ENCODE measurements at places on chromosomes 1 and 21. TPM values are rescaled to one million over a fixed set of nuclear protein-coding genes. Genes with fewer than 3 reads are reported as not detected.
A peak's percentile ranks its signal among the peaks of the same experiment; 100 is the strongest.

The ATP1A4 gene
- not detected for total RNA-seq

The RAD54L gene
- 0.45 TPM for total RNA-seq

The SLC6A9 gene
- not detected for total RNA-seq

The MROH9 gene
- total RNA-seq, result not detected

The SPRR4 gene
- total RNA-seq, result not detected

The CD34 gene
- total RNA-seq, result 13.9 TPM

The SLC9C2 gene
- not detected for total RNA-seq

The PLPP3 gene
- total RNA-seq, result 64.7 TPM

The CD101 gene
- total RNA-seq, result 1.7 TPM

The PCP4L1 gene
- total RNA-seq, result not detected

The GSTM5 gene
- total RNA-seq, result 1.4 TPM

DNA sequence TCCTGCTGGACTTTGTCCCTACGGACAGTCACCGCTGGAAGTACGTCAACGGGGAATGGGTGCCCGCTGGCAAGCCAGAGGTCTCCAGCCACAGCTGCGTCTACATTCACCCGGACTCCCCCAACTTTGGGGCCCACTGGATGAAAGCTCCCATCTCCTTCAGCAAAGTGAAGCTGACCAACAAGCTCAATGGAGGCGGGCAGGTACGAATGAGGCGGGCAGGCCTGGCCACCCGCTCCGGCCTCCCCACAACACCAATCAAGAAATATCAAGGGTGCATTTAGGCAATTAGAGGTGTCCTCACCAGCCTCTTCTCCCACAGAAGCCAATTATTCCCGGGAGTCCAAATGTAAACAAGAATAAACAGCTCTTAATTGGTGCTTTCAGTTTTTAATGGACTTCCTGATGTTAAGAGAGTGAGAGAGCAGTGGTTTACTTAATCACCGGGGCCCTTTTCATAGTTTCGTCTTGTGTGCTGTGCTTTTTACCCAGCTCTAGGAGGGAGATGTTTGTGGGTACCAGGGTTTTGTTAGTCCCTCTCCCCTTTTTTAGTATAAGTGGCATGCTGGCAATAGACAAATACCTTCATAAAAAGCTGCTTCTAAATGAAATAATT lies 10.7 kb downstream of the TBX19 start:
- no peak overlapping the region for H3K4me3 ChIP-seq
- H3K4me1 ChIP-seq, result no peaks in the 10 kb centered on the region
- no peak overlapping the region for H3K27ac ChIP-seq

- H3K27me3 ChIP-seq, result no peaks in the 10 kb centered on the region
- peak within 1 kb of the TSS; percentile 84 for H3K4me3 ChIP-seq
- H3K27ac ChIP-seq, result peak within 1 kb of the TSS; percentile 96
Observed at GRCh38 chr1:16351994-16352841, at the start of gene FBXO42. Gene FBXO42, minus strand, starts transcription at chr1:16352480. Its CDS starts 37,062 bp downstream, at chr1:16315418.

DNA sequence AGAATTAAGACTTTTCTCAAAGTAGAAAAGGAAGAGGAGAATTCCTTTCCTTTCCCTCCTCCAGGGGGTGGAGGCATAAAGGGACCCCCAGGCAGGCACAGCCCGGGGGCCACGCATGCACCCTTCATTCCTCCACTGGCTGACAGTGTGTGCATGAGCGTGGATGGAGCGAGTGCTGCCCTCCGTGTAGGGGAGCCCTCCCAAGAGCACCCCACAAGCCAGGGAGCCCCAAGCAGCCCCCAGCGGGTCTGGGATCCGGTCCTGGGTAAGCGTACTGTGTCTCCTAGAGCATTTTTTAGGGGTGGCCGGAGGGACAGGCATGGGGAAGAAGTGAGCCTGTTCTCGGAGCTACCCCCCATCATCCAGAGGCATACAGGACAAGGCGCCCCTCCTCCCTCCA lies 120.5 kb downstream of the SIK1 start:
- no peaks in the 10 kb centered on the region for H3K27me3 ChIP-seq
- no peaks in the 10 kb centered on the region for H3K4me1 ChIP-seq
- no peak overlapping the region for H3K27ac ChIP-seq
- DNase-seq, result no peak

DNA sequence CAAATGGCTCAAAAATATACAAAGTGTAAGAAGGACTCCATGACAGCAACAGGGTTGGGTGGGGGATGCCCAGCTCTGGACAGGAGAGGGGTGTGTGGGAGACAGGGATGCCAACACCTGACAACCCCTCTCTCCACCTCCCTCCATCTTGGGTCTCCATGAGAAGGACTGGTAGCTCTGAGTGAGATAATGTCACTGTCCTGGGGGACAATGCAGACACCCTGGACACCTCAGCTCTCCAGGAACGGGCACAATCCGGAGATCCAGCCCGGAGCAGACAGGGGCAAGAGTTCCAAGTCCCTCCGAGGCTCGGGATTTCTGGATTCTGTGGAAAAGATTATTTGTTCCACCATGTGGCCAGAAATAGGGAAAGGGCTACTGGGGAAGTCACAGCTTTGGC lies 122.5 kb downstream of the GLIS1 start:
- no peak overlapping the region for H3K27ac ChIP-seq
- H3K36me3 ChIP-seq, result no peaks in the 10 kb centered on the region
- no peak overlapping the region for H3K4me3 ChIP-seq
- H3K27me3 ChIP-seq, result no peaks in the 10 kb centered on the region
- no peaks in the 10 kb centered on the region for H3K4me1 ChIP-seq

DNA sequence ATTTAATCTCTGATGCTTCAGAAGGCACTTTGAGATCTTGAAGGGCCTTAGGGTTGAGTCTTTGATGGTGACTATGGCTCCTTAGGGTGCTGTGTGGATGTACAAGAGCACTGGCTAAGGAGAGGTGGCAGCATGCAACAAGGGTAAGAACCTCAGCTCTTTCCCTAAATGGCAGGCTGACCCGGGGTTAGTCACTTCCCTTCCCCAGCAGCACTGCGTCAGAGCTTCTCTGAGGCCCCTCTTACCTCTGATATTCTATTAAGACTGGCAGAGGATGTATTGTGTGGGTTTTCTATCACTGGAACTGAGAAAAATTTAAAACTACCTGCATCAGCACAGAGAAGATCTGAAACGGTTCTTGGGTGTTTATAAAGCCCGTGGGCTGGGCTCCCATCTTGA lies 11.8 kb downstream of the C1orf116 start:
- H3K4me1 ChIP-seq, result peaks cover 56% of the 10 kb centered on the region
- no peak overlapping the region for H3K4me3 ChIP-seq
- H3K36me3 ChIP-seq, result peaks cover 9% of the 10 kb centered on the region
- H3K27ac ChIP-seq, result peak overlapping the region; percentile 90

- H3K36me3 ChIP-seq, result no peaks in the 10 kb centered on the region
- H3K4me1 ChIP-seq, result no peaks in the 10 kb centered on the region
- no peaks in the 10 kb centered on the region for H3K27me3 ChIP-seq
- no peak overlapping the region for H3K27ac ChIP-seq
- no peak for DNase-seq
- no peak overlapping the region for H3K4me3 ChIP-seq
Observed at GRCh38 chr1:170623171-170623570, 40.8 kb upstream of the PRRX1 start.

DNA sequence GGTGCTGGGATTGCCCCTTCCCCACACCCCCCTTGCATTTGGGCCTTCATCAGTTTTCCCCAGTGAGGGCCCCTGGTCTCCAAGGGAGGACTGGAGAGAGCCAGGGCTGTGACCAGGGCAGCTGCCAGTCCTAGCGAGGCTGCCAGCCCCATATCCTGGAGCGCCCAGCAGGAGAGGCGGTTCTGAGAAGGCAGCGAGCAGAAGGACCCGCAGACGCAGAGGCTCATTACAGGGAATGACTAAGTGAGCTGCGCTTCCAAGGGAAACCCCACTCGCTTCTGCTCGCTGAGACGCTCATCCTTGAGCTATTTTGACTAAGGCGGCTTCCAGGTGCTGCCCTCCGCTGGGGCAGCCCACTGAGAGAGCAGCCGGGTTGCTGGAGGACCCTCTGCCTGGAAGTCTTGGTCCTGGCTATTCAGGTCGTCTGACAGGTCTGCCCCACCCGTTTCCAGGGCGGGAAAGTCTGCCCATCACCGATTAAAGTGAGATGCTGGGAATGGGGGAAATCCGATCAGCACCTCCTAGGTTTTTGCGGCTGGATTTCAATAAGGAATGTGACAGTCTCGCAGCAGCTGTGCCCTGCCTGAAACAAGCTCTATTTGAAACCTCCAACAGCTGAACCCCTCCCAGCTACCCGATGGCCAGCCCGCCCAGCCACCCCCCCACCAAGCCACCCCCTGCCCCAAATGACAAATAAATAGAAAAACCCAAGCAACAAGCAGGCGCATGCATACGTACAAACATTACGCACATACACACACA lies 2.8 kb downstream of the KCNN3 start:
- H3K36me3 ChIP-seq, result no peaks in the 10 kb centered on the region
- H3K27me3 ChIP-seq, result peaks cover 37% of the 10 kb centered on the region
- peak; percentile 77 for DNase-seq
- H3K4me1 ChIP-seq, result peaks cover 28% of the 10 kb centered on the region

- H3K27me3 ChIP-seq, result peaks cover 39% of the 10 kb centered on the region
- peak overlapping the region; percentile 66 for H3K27ac ChIP-seq
- peaks cover 12% of the 10 kb centered on the region for H3K4me1 ChIP-seq
- peaks cover 15% of the 10 kb centered on the region for H3K36me3 ChIP-seq
- H3K4me3 ChIP-seq, result peak overlapping the region; percentile 42
Observed at GRCh38 chr1:32869923-32870614, 643 bp downstream of the FNDC5 start.
